ENCODE measurements at places on chromosomes 1 and 21. TPM values are rescaled to one million over a fixed set of nuclear protein-coding genes. Genes with fewer than 3 reads are reported as not detected.

Gene RNU1-4
- total RNA-seq, result 1,698 TPM

- no peak for DNase-seq
Measured at GRCh38 chr1:19349999-19350398, 37.9 kb downstream of the SLC66A1 start.

- no peak for DNase-seq
Measured at GRCh38 chr1:79885101-79885500, 878.6 kb upstream of the ADGRL4 start.

- DNase-seq, result peak; percentile 86
Measured at GRCh38 chr1:162612606-162613400, 19.5 kb upstream of the DDR2 start.

Gene AQP10
- not detected for total RNA-seq

Gene HCRTR1
- not detected for total RNA-seq

DNA sequence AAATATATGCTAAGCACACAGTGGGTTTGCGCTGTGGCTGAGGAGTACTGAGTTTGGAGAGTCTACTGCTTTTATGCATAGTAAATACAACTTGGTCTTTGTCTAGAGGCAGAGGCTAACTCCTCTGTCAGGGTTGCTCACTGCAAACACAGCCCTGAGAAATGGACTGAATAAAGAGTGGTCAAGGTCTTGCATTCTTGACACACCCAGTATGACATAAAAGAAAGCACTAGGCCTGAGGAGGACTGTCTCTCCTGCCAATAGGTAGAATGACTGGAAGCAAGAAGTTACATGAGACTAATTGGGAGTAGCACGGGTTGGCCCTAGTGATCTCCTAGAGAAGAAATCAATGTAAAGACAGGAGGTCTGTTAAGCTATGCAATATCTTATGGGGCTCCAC lies 367.2 kb upstream of the B3GALT2 start:
- DNase-seq, result no peak

GRCh38 chr1:173853074-173853473 lies 14.7 kb downstream of the GAS5 start:
- DNase-seq, result no peak

Data from adrenal gland (tissue), 19 donors.